ENCODE measurements at places on chromosomes 16 and 17. TPM values are rescaled to one million over a fixed set of nuclear protein-coding genes. Genes with fewer than 3 reads are reported as not detected.

The TMIGD1 gene
- not detected for total RNA-seq

The ZG16B gene
- total RNA-seq, result not detected

DNA sequence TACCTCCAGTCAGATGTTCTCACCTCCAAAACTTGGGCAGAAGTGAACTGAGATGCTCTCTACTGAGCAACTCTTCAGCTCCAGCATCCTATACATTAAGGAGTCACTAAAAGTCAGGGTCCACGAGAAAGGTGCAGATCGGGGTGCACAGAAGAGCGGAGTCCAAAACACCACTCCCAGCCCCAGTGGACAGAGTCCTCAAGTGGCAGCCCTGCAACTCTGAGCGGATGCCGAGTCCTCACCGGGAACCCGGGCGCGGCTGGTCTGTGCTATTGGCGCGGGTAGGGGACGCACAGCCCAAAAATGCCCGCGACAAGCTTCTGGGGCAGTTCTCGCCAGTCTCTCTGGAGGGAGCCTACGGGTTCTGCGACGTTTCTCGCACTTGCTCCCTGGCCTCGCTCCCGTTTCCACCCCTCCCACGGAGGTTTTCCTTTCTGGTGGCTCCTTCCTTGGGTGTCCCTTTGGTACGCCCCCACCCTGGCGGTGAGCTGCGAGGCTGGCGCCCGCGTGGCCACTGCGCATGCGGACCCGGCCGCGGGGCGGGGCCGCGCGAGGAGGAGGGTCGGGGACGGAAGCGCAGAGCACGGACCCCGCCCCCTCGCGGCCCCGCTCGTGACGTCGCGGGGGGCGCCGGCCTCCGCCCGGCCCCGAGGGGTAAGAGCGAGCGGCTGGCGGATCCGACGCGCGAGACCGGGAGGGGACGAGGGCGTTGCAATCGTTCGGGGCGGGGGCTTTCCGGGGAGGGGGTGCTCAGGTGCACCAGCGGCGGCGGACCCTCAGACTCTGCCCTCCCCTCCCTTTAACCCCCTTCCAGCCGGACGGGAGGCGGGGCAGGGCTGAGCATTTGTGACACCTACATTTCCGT lies at the start of gene TMEM219:
TMEM219 (plus strand) TSS at position 601 of the 865 bp plus-strand sequence. CDS start 1,065 bp downstream, outside the sequence.
- DNase-seq, result peak; percentile 73

- no peak for DNase-seq
Measured at GRCh38 chr16:69079697-69080096, 25.8 kb upstream of the HAS3 start.

The USP43 gene
- 0.56 TPM for total RNA-seq

- DNase-seq, result no peak
Measured at GRCh38 chr17:68701046-68701445, 99.9 kb upstream of the FAM20A start.

The CES5A gene
- total RNA-seq, result not detected

The DDX42 gene
- total RNA-seq, result 30.5 TPM

The CHCT1 gene
- not detected for total RNA-seq

DNA sequence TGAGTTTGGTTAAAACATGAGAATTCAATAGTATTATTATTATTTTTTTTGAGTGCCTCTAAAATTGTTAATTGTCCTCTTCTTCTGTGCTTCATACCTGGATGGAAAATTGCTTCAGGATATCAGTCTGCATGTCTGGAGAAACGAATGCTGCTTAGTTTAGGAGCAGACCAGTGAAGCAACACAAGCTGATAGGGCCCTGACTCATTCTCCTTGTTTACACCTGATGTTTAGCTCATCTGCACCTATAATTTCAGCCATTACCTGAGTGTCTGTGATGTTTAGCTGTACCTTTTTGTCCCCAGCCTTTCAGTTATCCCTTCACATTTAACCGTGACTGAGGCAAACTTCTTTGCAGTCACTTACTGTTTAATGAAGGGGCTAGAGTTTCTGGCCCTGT lies 14.8 kb downstream of the SNTB2 start:
- DNase-seq, result no peak

DNA sequence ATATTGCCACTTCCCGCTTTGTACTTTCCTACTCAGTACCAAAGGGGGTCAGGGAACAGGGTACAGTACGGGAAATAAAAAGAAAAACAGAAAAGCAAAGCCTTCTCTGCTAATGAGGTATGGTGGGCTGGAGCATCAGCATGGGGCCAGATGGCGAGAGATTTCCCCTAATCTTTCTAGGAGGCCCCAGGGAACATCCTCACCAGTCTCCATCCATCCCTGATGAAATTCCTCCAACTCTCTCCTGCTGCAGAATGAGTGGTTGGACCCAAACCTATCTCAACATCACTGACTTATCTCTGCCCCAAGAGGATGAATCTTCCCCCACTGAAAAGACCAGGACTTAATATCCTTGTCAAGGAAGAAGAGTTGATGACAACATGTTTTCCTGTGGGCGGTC lies 185.6 kb downstream of the C16orf78 start:
- DNase-seq, result no peak

The CES4A gene
- total RNA-seq, result not detected

DNA sequence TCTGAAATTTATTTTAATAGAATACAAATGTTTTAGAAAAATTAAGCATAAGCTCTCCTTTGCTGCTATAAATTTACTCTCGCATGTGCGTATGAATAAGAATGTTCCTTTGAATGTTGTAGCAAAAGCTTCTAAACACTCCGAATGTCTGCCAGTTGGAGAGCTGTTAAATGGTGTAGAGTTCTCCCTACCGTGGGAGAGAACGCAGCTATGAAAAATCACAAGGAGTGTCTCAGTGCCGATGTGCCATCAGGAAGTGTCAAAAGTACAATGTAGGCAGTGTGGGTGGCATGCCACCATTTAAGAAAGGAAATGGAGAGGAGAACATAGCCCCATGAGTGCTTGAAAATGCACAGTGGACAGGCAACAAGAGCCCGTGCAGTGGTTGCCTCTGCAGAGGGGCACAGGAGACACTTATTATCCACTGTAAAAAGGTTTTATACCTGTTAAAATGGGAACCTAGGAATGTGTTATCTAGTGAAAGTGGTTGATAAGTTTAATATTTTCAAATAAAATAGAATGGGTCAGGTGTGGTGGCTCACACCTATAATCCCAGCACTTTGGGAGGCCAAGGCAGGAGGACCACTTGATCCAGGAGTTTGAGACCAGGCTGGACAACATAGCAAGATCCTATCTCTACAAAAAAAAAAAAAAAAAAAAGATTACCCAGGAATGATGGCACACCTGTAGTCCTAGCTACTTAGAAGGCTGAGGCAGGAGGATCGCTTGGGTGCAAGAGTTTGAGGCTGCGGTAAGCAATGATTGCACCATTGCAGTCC lies 144.0 kb downstream of the SOCS1 start:
- DNase-seq, result no peak

GRCh38 chr17:48174833-48175523 lies 67.4 kb downstream of the SNX11 start:
- DNase-seq, result no peak

Data from H4 (cell line).